Activated CD8-positive, alpha-beta memory T cell treated with anti-CD3 and anti-CD28 coated beads for 1 hour (primary cell): ENCODE measurements at places on chromosomes 1 and 21.

GRCh38 chr1:7258589-7259135, 473.4 kb downstream of the CAMTA1 start:
- DNase-seq, result no peak

DNA sequence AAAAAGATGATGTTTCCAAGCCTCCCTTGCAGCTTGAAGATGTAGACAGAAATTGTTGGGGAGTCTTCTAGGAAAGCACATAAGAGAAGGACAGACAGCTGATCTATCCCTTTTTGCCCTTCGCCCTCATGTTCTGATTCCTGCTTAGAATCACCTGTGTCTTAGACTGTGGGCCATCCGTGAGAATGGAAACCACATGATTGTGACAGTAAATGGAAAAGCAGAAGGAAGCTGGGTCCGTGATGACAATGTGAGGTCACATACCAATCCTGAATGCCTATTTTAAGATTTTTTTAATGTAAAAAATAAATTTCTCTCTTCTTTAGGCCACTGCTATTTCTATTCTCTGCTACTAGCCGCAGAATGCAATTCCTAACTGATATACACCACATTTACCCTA, 67.7 kb upstream of the C1orf87 start:
- no peak for DNase-seq

DNA sequence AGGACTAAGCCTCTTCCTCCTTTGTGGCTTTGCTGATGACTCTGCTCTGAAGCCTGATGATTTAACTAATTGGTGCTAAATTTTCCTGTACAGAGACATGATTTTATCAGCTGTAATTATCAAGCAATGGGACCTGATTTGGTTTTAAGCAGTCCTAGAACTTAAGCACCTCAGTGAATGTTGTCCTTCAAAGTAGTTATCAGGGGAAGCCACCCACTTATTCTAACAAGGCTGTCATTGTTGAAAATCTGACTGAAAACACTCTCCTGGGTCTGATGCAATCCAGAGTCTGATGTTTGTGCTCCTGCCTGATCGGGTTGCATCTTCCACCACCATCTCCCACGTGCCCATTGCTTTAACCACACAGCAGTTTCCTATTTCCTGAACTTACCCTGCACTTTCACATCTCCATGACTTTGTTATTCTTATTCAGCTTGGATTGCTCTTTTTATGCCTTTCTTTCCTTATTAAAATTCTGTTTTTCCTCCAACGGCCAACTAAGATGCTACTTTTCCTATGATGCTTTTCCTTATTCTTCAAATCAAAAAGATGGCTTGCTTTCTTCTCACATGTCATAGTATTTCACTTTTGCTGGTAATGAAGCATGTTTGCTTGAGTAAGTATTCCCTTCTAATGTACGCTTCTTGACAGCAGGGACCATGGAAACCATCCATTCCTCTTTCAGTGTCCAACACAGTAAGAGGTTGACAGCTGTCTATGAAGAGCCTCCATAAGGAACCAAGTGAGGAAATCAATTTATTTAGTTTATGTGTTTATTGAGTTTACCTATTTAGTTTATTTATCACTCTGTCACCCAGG, 55.0 kb downstream of the S1PR1 start:
- no peak for DNase-seq

GRCh38 chr1:230910755-230911117, 42.4 kb upstream of the C1orf198 start:
- no peak for DNase-seq

DNA sequence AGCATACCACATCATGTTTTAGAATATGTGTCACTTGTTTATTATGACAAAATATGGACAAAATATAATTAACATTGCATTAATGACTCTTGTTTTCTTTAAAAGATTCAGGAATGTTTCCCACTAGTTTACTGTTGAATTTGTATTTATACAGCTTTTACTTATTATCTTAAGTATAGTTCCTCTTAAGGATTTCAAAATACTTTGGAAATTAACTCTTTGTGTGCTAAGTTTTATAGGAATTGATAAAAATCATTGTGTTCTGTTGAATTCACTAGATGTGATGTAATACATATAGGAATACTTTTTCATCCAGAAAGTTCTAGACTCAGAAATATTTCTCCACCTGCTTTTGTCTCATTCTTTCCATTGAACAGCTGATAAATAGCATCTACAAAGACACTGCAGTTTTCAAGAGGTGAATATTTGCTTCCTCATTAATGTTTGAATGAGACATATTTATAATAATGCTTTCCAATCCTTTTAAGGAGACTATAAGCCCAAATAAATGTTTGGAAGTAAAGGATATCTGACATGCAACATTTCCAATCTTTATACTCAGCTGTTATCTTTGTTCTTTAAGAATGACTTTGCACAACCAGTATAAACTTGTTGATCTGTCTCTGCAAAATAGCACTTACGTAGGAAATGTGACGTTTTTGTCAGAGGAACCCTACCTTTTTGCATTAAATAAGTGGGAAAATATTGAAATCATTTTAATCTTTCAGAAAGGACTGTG, 38.4 kb upstream of the SAMSN1 start:
- no peak for DNase-seq

GRCh38 chr1:158509471-158510156, 37.6 kb downstream of the OR10R2 start:
- DNase-seq, result no peak

GRCh38 chr1:10189659-10190058, 20.7 kb upstream of the KIF1B start:
- DNase-seq, result no peak

- DNase-seq, result no peak
Observed at GRCh38 chr1:97488530-97488929, 432.3 kb downstream of the DPYD start.

DNA sequence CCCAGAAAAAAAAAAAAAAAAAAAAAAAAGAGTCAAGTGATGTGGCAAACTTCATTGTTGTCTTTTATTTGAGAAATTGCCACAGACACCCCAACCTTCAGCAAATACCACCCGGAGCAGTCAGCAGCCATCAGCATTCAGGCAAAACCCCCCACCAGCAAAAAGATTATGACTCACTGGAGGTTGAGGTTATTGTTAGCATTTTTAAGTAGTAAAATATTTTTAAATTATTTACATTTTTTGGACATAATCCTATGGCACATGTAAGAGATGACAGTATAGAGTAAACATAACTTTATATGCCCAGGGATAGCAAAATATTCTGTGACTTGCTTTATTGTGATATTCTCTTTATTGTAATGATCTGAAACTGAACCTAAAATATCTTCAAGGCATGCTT, 95.6 kb downstream of the CENPF start:
- DNase-seq, result no peak

DNA sequence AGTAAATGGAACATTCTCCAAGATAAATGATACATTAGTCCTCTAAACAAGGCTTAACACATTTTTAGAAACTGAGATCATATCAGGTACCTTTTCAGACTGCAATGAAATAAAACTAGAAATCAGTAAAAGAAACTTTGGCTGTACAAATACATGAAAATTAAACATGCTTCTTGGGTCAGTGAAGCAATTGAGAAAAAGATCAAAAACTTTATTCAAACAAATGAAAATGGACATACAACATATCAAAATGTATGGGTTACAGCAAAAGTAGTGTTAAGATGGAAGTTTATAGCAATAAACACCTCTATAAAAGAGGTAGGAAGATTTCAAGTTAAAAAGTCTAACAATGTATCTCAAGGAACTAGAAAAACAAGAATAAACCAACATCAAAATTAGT, 598.5 kb downstream of the SMYD3 start:
- DNase-seq, result no peak

GRCh38 chr1:179303200-179303785, 9.7 kb downstream of the SOAT1 start:
- DNase-seq, result no peak

DNA sequence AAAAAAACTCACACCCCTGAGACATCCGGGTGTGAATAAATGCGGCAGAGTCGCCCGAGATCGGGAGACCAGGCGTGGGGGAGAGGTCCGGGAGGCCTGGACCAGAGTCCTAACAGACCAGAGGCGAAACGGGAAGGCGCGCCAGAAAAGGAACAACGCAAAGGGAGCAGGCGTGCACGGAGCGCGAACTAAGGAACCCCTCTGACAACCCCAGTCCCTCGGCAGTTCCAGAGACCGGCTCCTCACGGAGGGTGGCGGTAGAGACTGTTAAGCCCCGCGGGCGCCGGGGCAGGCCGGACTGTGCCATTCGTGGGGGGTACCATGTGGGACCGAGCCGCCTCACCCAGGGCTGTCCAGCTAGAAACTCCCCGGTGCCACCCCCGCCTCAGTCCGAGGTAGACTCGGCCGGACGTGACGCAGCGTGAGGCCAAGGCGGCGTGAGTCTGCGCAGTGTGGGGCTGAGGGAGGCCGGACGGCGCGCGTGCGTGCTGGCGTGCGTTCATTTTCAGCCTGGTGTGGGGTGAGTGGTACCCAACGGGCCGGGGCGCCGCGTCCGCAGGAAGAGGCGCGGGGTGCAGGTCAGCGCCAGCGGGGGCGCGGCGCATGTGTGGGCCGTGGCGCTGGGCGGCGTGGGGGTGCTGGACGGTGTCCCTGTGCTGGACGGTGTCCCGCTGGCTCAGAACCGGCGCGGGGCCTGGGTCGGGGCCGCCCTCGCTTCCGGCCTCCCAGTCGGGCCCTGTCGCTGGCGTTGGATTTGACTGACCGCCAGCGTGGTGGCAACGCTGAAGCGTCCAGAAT, at the start of gene PARK7:
Gene PARK7 (plus strand): TSS at position 496 of the 798 bp plus-strand sequence. CDS start 1,075 bp downstream, outside the sequence.
- peak; percentile 99 for DNase-seq

- no peak for DNase-seq
Observed at GRCh38 chr1:52153010-52153409, 11.1 kb downstream of the ZFYVE9 start.

GRCh38 chr1:206797534-206798383, 25.5 kb upstream of the IL10 start:
- no peak for DNase-seq

GRCh38 chr1:231611111-231611510, 15.5 kb upstream of the DISC1 start:
- no peak for DNase-seq

DNA sequence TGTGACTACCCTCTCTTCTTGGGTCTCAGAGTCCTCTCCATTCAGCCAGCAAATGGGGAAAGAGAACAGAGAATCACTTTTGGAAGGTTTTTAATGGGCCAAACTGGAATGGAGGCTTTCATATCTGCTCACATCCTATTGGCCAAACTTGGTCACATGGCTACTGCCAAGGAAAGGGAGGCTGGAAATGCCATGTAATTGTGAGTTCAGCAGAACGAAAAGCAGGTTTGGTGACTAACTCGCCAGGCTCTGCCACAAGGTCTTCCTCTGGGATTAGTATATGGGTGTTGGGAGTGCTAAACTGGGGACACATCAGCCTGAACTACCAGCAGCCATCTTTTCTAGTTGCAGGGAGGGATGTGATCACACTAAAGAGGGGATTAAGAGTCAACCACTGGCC, 19.2 kb downstream of the RD3 start:
- no peak for DNase-seq

DNA sequence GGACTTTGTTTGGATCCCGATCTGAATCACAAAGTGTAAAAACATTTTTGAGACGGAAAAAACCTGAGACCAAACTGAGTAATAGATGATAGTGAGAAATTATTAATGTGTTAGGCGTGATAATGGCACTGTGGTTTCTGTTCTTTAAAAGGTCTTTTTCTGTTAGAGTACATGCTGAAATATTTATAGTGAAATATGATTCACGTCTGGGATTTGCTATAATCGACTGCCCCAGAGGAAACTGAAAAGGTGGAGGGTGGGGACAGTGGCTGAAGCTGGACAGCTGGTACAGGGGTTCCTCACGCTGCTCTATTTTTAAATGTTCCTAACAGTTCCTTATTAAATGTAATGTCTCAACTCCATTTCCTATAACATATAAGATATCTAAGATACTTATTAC, 11.2 kb downstream of the URB1 start:
- DNase-seq, result no peak

- DNase-seq, result no peak
Observed at GRCh38 chr1:38082769-38083263, 36.2 kb upstream of the POU3F1 start.

DNA sequence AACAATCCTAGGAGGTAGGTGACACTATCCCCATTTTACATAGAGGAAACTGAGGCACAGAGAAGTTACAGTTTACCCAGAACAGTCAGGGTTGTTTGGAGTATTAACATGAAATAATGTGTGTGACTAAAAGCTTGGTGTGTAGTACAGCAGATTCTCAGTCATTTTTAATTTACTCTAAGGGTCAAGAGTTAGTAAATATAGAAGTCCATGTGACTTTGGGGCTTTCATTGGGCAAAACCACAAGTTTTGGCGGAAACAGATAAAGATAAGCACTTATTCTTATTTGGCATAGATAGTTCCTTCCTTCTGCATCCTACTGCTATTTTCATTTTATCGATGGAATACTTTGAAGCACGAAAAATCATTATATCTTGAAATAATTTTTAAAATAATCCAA, 128.5 kb downstream of the DNM3 start:
- no peak for DNase-seq

DNA sequence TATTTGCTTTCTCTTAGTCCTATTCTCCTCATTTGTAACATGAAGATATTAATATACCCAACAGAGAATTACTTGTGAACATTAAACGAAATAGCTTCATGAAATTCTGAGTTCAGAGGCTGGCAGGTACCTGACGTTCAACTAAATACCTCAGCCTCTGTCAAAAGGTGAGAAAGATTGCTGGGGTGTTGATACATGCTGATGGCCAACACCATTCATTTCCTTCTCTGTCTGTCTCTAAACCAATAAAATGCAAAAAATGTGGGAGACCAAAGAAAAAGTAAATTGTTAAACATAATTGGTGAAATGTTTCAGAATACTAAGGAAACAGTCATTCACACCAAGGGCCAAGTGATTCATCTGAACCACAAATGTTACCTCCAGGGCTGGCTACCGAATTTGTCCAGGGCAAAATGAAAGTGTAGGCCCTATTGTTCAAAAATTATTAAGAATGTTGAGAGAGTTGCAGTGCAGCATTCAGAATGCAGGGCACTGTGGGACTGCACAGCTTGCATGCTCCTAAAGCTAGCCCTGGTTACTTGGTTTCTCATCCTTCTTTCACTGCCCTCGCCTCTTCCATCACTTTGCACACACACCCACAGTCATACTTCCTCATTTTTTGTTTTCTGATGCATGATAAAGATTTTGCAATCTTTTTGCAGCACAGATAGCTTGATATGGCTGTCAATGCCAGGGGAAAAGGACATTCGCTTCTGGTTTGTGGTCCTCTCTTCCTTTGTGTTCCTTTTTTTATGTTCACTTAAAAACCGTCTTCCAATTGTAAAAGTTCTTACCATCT, 414.3 kb upstream of the NR5A2 start:
- DNase-seq, result no peak

GRCh38 chr1:203591626-203592025, 35.0 kb upstream of the ATP2B4 start:
- DNase-seq, result no peak

DNA sequence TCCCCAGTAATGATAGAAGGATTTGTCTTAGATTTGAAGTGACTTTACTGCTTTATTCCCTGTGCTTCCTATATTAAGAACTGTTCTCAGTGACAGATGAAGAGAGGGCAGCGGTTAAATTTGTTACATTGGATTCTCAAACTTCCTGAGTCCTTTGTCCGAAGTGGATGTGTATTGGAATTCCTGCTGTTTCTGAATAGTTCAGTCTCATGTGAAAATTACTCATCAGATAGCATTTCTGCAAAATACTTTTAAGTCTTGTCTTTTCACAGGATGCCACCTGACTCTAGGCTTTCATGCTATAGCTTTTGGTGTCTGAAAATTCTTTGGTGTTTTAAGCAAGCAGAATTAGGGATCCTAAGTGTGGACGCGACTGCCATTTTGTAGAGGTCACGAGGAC, 83.6 kb downstream of the PRDM2 start:
- DNase-seq, result no peak

- DNase-seq, result no peak
Observed at GRCh38 chr1:6105218-6105679, 59.6 kb downstream of the KCNAB2 start.

- DNase-seq, result no peak
Observed at GRCh38 chr1:228144993-228145343, 4.8 kb upstream of the GJC2 start.
